D341Med (cell line): ENCODE measurements at places on chromosomes 6 and 20.
A peak's percentile ranks its signal among the peaks of the same experiment; 100 is the strongest.

DNA sequence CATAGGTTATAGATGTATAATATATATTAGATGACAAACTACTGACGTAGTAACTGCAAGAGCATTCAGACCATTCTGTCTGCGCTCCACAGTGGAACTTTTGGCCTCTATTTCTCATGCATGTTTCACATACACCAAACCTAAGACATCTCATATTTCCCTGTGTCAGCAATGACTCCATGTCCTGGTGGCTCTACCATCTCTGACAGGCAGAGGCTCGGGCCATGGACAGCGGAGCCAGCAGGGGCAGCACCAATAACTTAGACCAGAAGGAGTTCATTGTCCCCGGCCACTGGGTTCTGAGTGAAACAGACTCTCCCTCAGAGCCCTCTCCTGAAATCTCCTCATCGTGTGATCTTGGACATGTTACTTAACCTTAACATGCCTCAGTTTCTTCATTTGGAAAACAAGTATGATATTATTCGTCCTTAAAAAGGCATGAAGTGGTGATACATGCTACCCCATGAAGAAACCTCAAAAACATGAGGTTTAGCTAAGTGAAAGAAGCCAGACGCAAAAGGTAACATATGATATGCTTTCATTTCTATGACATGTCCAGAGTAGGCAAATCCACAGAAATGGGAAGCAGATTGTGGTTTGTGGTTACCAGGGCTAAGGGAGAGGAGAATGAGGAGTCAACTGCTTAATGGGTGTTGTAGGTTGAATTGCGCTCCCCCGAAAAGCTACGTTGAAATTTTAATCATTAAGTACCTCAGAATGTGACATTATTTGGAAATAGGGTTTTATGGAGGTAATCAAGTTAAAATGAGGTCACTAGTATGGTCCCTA, 564.0 kb upstream of the JARID2 start:
- DNase-seq: no peak

DNA sequence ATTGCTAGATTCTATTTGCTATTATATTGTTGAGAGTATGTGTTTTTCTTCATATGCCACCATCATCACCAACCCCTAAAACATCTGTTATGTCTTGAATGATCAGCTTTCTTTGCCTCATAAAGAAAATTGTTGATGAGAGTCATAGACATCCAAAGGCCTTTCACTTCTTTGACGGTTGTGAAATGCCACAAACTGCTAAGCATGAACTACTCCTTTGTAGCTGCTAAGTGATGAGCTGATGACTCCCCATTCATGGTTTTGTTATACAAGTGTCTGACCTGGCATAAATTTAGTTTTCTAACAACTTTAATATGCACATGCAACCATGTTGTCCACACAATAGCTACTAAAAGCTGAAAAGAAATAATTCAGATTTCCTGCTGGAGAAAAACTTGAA, 684 bp upstream of the MED23 start:
- no peak for DNase-seq

- no peak for DNase-seq
Measured at GRCh38 chr6:28200020-28200419, 25.1 kb upstream of the ZSCAN9 start.

DNA sequence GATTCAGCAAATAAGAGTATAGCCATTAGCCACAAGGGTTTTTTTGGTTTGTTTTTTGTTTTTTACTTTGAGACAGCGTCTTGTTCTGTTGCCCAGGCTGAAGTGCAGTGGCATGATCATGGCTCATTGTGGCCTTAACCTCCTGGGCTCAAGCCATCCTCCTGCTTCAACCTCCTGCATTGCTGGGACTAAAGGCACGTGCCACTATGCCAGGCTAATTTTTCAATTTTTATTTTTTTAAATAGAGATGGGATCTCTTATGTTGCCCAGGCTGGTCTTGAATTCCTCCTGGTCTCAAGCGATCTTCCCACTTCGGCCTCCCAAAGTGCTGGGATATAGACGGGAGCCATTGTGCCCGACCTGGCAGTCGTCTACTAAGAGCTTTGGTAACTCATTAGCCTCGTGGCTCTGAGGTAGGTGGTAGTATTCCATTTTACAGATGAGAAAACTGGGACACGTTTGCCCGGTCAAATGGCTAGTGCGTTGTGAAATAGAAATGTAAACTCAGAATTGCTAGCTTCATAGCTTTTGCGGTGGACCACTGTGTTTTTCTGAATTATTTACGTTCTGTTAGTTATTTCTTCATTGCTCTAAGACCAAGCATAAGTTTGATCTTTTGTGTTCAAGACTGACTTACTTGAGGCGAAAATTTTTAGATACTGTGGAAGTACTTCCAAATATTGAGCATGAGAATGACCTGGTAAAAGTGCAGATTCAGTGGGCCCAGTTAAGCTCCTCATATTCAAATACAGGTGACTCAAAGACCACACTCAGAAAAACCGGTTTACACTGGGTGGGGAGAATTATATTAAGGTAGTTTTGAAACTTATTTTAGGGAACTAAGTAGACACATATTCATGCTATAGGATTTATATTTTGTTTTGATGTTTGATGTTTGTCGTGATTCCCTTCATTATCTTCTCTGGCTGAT, 2.1 kb downstream of the PANK2 start:
- no peak for DNase-seq

- DNase-seq: peak; percentile 66
Measured at GRCh38 chr20:23446505-23446904, 6.2 kb downstream of the CST11 start.

- no peak for DNase-seq
Measured at GRCh38 chr20:3420211-3420707, 12.8 kb upstream of the DNAAF9 start.

GRCh38 chr20:63518946-63519667, 1.5 kb upstream of the PPDPF start:
- peak; percentile 27 for DNase-seq

DNA sequence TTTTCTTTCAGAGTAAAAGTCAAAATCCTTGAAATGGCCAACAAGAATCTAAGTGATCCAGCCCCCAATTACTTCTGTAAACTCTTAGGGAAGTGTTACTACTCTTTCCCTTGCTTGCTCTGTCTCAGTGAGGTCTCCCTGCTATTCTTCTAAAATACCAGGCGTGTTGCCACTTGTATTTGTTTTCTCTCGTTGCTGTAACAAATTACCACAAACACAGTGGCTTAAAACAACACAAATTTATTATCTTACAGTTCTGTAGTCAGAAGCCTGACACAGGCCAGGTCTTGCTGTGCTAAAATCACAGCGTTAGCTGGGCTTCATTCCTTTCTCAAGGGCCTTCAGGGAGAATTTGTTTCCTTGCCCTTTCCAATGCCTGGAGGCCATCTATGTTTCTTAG, 59.9 kb downstream of the HECA start:
- DNase-seq: no peak

DNA sequence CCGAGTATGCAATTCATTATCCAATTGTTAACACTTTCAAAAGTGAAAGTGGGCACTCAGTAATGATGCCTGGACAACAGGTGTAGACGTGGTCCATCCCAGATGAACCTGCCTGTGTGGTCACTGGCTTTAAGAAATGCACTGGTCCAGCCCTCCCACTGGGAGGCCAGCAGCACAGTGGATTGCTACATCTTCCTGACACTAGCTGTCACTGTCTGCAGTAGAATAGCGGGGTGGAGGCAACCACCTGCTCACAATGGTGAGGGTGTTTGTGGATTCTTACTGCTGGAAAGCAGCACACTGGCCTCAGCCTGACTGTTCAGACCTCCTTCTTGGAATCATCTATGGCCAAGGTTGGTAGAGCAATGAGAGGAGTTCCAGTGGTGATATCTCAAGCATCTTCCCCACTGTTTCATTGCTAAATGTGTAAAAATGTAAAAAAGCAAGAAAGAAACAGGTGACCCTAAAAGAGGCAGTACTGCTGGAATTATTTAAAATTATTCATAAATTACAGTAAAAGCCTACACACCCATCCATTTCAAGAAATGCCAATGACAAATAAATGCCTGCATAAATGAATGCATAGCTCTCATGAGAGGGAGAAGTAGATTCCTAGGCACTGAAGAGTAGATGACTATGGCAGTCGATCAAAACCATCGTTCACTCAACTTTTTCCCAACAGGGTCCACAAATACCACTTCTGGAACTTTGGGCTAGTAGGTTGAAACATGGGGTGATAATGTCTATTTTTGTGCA, 228.0 kb upstream of the PLN start:
- DNase-seq: no peak

DNA sequence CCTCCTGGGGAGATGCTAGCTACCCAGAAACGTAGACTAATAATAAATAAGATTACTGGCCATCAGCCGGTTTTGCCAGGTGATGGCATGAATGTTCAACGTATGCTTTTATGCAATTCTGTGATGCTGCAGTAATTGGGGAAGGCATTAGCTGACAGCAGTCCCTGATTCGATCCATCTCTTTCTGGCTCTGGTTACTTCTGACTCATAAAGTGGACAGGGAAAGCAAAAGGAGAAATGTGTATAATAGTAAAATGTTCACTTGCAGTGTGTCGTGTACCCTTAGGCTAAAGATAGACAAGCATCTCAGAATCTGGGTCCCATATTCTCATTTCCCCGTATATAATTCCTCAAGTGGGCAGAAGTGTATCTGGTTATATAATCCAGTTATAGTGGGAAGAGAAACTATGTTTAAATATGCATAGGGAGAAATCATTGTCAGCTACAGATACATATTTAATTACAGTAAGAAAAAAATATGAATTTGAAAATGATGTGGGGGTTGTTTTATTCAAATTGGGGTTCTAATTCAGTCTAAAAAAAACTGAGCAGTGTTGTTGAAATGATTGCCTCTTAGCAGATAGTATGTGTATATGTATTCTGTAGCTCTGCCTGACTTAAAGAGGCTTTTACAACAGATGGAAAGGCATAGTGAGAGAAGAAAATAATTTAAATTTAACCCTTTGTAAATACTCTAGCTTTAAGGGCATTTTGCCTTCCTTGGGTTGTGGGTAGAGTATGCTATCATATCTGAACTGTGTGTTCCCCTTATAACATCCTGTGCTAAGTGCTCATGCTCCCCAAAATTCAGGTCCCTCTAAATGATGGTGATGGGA, 40.6 kb downstream of the DOK5 start:
- no peak for DNase-seq

- no peak for DNase-seq
Measured at GRCh38 chr20:21725892-21726291, 20.4 kb downstream of the PAX1 start.

DNA sequence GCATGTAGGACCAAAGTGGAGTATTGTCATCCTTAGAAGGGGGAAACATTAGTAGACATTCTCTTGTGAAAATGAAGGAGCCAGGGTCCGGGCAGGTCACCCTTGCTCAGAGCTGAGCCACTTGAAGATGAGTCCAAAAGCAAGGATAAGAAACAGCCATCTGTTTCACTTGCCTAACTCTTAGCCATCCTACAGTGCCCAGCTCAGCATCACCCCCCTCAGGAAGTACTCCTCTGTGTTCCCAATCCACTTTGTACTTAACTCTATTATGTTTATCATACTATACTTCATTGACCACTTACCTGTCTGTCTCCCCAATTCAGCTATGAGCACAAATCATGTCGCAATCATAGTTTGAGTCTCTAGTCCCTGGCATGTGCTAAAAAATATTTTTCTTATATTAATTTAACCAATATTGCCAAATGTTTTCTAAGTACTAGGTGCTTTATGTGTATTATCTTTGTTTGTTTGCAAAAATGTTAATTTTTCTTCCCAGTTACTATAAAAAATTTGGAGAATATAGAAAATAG, 8.1 kb upstream of the TOX2 start:
- DNase-seq: no peak

DNA sequence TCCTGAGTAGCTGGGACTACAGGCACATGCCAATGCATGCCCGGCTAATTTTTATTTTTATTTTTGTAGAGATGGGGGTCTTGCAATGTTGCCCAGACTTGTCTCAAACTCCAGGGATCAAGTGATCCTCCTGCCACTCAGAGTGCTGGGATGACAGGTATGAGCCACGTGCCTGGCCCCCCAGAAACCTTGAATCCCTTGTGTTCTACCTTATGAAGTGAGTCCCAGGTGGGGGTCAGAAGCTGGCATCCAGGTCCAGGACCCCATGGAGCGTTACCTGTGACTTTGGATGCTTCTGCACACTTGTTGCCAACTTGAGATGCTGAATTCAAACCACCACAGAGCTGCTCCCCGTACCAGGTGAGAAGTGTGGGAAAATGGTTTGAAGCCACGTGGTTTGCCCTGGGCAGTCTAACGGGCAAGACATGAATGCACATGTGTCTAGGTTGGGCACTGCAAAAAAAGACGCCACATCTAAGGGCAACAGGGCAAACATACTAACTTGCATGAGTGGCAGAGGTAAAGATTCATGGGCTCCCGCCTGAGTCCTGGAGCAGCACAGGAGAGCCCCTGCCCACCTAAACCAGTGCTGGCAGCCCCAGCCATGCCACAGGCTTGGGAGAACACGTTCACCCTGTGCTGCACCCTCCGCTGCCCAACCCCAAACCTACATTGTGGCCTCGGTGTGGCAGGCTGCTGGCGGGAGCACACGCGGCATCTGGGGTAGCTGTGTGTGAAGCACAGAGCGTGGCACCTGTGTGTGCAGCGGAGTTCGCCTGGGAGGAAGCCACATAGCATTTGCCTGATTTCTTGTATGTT, 101.2 kb downstream of the JPH2 start:
- no peak for DNase-seq

DNA sequence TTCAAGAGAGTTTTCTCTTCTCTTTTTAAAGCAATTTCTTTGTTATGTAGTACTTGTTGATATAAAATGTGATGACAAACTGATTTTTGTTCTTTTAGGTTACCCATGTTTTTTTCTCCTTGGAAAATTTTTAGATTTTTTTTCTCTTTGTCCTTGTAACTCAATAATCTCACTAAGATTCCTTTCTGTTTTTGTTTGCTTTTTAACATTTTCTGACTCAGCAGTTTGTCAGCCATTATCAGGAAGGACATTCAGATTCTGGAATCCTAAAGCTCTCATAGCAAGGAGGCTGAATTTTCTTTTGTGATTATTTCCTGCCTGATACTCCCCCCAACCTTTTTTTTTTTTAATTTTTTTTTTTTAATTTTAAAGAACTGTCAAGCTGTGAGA, 75.2 kb upstream of the CITED2 start:
- DNase-seq: no peak

- no peak for DNase-seq
Measured at GRCh38 chr20:47118206-47118605, 223.6 kb downstream of the EYA2 start.

DNA sequence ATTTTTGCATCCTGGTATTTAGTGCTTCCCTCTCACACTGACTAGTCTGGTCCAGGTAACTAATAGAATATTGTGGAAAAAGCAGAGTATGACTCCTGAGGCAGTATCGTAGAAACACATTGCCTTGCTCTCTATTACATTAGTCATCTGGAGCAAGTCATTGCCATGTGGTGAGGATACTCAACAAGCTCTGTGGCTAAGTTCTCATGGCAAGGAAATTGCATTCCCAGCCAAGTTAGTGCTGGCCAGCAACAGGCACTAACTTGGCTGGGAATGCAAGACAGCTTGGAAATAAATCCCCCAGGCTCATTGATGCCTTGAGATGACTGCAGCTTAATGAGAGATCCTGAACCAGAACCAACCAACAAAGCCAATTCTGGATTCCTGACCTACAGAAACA, 39.7 kb upstream of the HTR1B start:
- DNase-seq: no peak
